ENCODE measurements at places on chromosomes 5 and 9.

DNA sequence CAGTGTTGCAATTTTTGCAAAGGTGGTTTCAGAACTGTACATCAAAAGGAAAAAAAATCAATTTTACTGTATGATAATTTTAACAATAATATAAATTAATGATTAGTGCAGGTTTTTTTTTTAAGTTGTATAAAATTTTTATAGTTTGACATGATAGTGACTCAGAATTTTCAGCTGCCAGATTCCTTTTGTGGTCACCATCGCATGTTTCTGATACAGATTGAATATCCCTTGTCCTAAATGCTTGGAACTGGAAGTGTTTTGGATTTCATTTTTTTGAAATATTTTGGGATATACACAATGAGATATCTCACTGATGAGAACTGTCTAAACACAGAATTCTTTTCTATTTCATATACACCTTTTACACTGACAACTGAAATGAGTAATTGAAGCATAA, 361.3 kb downstream of the RAB3C start:
- DNase-seq, result no peak

DNA sequence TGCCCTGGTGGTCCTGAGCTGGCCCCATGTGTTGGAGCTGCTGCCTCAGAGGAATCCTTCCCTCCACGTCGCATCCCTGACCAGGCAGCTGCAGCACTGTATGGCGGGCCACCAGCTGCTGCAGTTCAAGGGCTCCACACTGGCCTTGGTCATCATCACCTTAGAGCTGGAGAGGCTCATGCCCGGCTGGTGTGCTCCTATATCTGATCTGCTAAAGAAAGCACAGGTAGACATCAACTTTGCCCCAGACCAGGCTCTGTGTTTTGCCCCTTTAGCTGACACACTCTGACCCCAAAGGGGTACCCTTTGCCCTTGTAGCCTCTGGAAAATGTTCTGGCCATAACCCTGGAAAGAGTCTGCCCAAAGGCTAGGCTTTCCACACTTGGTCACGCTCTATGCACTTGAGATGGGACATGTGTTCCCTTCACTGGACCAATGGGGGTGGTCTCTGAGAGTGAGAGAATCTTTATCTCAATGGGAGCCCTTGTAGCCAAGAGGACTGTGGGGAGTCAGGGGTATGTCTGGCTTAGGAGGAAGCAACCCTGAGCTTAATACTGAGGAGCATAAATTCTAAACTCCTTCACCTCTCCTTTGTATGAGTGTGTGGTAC, 4.8 kb downstream of the CCNI2 start:
- no peak for DNase-seq

GRCh38 chr9:23635276-23635675, 190.8 kb downstream of the ELAVL2 start:
- no peak for DNase-seq

GRCh38 chr9:70475211-70475610, 60.8 kb upstream of the KLF9 start:
- no peak for DNase-seq

GRCh38 chr9:129656795-129657390, 8.6 kb upstream of the PRRX2 start:
- no peak for DNase-seq

DNA sequence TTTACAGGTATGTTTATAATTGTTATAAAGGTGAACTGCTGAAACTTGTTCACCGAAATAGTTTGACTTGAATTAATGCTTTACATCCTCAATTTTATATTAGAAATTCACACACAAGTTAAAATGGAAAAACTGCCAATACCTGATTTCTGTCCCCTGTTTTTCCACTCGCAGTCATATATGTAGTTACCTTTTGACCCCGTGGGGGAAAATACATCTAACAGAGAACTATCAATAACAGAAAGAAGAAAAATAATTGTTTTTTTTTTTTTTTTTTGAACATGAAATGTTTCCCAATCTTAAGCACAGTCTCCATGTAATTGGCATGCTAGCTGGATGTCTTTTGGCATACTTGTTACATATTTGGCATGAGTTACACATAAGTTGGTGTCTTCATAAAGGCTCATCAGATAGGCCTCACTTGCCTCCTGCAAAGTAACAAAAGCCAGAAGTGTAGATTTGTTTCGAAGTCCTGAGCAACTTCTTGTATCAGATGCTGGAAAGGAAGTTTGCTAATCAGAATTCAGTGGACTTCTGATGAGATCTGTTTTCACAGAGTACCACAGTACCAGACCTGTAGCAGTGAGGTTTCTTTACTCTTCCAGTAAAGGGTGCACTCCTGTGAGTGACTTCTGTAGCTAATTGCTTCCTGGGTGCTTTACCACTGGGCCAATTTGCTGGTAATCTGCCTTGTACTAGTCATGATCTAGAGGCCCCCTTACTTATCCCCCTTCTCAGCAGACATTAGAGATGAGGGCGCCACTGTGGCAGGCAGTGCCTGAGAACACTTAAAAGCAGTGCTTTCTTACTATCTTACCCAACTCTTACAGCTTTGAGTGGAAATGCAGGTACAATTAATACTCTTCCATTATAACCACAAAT, 36.2 kb upstream of the CXXC5 start:
- DNase-seq, result no peak

DNA sequence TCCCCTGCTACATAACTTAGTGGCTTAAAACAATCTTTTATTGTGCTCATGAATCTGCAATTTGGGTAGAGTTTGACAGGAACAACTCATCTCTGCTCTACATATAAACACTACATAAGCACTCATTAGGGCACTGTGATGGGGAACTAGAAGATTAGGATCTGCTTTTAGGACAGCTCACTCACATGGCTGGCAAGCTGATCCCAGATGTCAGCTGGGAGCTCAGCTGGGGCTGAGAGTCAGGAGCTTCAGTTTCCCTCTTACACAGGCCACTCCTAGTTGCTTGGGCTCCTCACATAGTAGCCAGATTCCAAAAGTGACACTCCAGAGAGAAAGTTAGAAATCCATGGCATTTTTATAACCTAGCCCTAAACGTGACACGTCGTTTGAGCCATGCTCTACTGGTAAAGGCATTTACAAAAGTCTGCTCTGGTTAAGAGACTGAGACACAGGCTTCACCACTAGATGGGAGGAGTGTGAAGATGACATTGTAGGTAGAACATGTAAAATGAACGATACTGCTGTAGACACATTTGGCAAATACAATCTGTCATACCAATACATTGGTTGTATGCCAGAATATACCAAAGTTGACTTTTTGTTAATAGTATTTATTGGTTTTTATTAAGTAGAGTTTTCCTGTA, 23.6 kb downstream of the SCAI start:
- peak; percentile 29 for DNase-seq

DNA sequence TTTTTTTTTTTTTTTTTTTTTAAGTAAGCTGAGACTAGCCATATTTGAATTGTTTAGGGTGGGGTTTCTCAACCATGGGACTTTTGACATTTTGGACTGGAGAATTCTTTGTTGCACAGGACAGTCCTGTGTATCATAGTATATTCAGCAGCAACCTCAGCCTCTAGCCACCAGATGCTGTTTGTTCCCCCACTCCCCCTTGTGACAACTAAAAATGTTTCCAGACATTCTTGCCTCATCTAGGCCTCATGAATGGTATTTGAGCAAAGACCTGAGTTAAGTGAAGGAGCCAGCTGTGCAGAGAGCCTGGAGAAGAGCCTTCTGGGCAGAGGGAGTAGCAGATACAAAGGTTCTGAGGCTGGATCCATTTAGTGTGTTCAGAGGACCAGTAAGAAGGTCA, 155.9 kb downstream of the SGCD start:
- DNase-seq, result no peak

All from CD4-positive, alpha-beta T cell treated with Interleukin-17A for 4 hours (primary cell).